ENCODE measurements at places on chromosomes 2 and 18. TPM values are rescaled to one million over a fixed set of nuclear protein-coding genes. Genes with fewer than 3 reads are reported as not detected.

Gene NT5C1B
- total RNA-seq, result not detected

Gene GPR45
- not detected for total RNA-seq

Gene ASIC4
- total RNA-seq, result not detected

Gene NAT8
- total RNA-seq, result 25.4 TPM

Data from Peyer's patch (tissue), 4 donors.